GOT3 (cell line): ENCODE measurements at places on chromosomes 2 and 18.

GRCh38 chr2:136020831-136021230, 35.4 kb upstream of the DARS1 start:
- no peak for DNase-seq

GRCh38 chr2:179571252-179571651, 290.2 kb downstream of the ZNF385B start:
- DNase-seq: no peak

- DNase-seq: no peak
Measured at GRCh38 chr2:205462681-205463345, 219.5 kb upstream of the NRP2 start.

DNA sequence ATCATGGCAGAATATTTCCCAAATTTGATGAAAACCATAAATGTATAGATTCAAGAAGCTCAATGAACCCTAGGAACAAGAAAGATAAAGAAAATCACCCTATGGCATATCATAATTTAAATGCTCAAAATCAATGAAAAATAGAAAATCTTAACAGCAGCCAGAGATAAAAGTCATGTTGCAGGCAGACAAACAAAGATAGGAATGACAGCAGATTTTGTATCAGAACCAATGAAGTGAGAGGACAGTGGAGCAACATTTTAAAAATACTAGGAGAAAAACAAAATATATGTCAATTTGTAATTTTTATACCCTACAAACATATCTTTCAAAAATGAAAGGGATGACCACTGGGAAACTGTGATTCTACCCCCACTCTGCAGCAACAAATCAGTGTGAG, 203.3 kb downstream of the PIEZO2 start:
- DNase-seq: no peak

DNA sequence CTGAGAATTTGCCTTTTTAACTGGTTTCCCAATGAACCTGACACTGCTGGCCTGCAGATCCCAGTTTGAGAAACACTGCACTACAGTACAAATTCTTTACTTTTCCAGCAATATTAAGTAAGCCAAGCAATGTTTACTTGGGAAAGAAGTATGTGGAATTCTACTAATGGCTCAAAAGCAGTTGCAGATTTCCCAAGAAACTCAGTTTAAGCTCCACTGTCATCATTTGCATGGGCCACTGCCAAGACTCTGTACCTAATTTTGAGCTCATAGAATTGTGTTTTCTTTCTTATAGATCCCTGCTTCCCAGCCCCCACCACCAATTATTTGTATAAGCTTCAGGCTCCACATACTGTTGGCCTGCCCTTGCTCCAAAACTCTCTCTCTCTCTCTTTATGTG, 676.1 kb downstream of the RNF144A start:
- no peak for DNase-seq

- DNase-seq: no peak
Measured at GRCh38 chr2:173739006-173739405, 226.2 kb downstream of the SP3 start.

DNA sequence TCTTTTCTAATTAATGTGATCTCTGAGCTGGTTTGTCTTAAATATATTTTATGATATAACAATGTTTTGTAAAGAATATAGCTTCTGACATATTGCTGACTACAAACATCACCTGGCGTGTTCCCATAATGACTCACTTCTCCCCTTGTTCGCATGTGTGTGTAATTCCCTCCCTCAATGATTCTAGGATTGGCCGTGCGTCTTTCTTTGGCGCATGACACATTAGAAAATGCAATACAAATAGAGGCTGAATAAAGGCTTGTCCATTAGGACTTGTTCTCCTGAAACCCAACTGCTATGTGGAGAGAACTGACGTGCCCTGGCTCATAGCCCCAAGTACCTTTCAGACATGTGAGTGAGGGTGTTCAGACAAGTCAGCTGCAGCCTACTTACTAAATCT, 159.7 kb upstream of the CDH20 start:
- no peak for DNase-seq

DNA sequence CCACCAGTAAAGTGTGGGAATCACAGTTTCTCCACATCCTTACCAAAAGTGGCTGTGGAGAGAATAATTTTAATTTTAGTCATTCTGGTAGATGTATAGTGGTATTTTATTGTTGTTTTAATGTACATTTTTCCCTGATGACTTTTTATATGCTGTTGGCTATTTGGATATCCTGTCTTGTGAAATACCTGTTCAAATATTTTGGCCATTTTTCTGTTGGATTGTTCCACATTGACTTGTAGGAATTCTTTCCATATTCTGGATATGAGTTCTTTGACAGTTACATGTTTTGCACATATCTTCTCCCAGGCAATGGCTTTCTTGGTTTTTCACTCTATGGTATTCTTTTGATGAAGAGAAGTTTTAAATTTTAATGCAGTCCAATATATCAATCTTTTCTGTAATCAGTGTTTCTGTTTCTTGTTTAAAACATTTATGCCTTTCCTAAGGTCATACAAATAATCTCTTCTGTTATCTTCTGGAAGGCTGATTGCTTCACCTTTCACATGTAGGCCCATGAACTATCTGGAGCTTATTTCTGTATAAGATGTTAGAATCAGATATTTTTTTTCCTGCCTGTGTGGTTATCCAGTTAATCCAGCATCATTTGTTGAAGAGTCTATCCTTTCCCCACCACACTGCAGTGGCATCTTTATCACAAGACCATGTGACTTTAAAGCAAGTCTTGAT, 19.0 kb downstream of the AFTPH start:
- no peak for DNase-seq
